ENCODE measurements at places on chromosomes 2 and 18.

DNA sequence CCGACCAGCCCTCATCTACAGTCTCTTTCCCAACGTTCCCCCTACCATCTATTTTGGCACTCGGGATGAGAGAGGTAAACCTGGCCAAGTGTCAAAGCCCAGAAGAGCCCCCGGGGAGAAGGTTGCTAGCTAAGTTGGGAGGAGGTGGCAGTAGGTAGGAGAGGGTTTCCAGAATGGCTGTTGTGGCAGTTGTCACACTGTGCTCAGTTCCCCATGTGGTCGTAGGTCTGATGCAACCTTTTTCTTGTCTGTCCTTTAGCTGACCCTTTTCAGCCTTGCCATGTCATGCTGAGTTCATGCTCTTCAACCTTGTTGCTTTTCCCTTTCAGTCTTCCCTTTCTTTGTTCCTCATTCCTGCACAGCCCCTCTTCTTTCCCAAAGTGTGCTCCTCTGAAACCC lies 34.5 kb downstream of the TTLL4 start:
- no peak for DNase-seq

DNA sequence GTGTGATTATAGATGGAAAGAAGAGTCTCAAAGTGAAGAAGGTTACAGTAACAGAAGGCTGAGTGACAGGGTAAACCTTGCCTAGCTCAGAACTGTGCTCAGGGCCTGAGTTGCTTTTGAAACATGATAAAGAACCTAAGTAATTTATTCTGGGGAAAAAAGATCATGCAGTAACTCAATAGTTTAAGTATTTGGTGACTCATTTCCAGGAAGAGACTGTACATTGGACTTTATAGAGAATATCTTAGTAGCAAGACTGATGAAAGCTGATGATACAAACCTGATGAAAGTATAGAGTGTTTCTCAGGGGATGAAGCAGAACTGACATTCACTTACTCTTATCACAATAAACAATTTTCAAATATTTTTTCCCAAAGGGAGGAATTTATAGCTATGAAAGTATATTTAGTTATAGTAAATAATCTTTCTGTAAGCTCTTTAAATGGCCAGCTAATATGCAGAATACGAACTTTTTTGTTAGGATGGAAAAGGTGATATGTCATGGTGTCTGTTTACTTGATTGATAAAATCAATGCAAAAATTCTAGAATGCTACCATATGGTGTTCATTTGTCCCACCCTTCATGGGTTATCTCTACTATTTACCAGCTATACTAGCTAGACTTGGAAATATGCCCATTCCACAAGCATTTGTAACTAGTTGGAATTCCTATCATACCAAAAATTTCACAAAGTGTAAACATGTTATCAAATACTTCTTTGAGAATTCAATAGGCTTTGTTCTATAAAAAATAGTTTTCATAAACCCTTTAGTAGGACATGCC lies 1265.5 kb upstream of the ACVR2A start:
- no peak for DNase-seq

- no peak for DNase-seq
Observed at GRCh38 chr2:212532087-212532486, 6.5 kb downstream of the ERBB4 start.

DNA sequence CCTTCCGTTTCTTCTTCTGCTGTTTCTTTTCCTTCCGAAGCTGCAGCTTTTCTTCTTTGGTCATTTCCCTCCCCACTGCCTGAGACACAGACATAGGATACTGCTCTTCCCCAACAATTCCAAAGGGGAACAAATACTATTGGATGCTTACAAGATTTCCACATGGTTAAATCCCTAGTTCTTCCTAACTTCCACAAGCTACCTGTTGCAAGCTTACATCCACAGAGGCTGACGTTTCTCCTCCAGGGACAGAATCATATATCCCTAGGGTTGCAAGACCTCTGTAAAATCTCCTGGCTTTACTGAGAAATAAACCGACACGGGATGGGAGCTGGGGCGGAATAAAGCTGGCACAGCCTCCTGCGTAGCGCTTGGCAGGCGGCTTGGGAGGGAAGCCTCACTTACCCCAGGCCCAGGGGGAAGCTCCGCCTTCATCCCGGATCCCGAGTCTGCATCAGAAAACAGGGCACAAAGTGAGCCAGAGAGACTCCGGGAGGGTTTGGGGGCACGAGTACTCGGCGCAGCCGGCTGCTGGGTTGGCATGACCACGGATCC lies 590 bp downstream of the EIF2B4 start:
- DNase-seq, result no peak

- DNase-seq, result no peak
Observed at GRCh38 chr2:2291500-2292260, 39.4 kb downstream of the MYT1L start.

GRCh38 chr2:47422560-47422959 lies 19.6 kb downstream of the MSH2 start:
- no peak for DNase-seq

- no peak for DNase-seq
Observed at GRCh38 chr2:181616715-181617114, 40.2 kb downstream of the CERKL start.

- no peak for DNase-seq
Observed at GRCh38 chr2:225740086-225740485, 340.6 kb downstream of the NYAP2 start.

- no peak for DNase-seq
Observed at GRCh38 chr2:177754492-177754873, 318.1 kb downstream of the PDE11A start.

DNA sequence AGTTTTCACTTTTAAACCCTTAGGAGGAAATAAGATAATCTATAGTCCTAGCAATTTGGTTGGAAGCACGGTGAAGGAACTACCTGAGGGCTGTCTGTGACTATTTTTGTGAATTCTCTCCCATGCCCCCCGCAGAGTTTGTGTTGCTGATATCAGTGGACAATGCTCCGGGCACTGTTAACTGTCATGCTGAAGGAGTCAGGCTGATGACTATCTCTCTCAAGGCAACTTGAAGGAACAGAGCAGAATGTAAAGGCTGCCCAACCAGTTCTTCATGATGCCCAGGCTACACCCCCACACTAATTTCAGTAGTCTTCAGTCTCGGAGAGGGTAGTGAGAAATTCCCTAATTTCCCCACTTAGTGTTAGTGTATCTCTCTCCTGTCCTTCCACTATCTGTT lies 21.6 kb upstream of the RAB6C start:
- DNase-seq, result no peak

GRCh38 chr2:109501461-109501860 lies 112.3 kb downstream of the SEPTIN10 start:
- no peak for DNase-seq

DNA sequence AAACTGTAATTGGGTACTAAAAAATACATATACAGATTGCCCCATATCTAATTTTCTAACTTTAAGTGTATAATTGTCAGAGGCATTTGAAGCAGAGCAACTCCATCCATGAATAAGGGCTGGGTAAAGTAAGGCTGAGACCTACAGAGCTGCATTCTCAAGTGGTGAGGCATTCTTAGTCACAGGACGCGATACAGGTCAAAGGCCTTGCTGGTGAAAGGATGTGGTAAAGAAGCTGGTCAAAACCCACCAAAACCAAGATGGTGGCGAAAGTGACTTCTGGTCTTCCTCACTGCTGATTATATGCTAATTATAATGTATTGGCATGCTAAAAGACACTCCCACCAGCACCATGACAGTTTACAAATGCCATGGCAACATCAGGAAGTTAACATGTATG lies 50.0 kb downstream of the SLC8A1 start:
- no peak for DNase-seq

GRCh38 chr2:26979741-26980140 lies 9.3 kb downstream of the MAPRE3 start:
- DNase-seq, result peak; percentile 27

DNA sequence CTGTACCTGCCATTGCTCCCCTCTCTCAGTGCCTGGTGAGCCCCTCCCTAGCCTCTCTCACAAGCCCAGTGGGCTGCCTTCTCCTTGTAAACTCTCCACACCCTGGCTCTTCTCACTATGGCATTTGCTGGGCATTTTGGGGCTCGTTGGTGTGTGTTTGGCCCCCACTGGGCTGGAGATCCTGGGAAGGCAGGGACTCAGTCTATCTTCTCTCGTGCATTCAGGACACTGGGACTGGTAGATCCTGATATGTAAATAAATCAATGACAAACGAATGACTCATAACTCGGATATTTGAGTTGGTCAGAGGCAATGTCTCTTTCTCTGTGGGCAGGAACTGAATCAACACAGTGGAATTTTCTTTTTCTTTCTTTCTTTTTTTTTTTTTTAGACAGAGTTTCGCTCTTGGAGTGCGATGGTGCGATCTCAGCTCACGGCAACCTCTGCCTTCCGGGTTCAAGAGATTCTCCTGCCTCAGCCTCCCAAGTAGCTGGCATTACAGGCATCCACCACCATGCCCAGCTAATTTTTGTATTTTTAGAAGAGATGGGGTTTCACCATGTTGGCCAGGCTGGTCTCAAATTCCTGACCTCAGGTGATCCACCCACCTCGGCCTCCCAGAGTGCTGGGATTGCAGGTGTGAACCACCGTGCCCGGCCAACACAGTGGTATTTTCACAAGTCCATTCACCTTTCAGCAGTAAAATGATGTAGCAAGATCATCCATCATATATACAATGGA lies 144.6 kb upstream of the SPRED2 start:
- DNase-seq, result peak; percentile 15

- DNase-seq, result no peak
Observed at GRCh38 chr2:26617588-26618083, 23.5 kb downstream of the CIB4 start.

DNA sequence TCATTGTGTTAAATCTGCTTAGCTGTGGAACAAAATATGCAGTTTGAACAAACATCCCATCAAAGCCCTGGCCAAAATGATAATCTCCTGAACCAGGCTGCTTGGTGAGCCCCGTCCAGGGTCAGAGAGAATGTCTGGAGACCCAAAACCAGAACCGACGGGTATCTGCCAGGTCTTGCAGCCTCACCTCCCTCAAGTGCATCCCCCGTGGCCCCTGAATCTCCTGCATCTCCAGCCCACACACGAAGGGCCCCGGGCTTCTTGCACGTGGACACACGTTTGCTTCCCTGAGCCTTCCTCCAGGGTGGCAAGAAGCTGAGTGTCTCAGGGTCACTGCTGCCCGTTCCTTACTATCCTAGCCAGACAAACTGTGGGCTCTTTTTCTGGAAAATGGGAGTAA lies 50.5 kb upstream of the PXDN start:
- no peak for DNase-seq

DNA sequence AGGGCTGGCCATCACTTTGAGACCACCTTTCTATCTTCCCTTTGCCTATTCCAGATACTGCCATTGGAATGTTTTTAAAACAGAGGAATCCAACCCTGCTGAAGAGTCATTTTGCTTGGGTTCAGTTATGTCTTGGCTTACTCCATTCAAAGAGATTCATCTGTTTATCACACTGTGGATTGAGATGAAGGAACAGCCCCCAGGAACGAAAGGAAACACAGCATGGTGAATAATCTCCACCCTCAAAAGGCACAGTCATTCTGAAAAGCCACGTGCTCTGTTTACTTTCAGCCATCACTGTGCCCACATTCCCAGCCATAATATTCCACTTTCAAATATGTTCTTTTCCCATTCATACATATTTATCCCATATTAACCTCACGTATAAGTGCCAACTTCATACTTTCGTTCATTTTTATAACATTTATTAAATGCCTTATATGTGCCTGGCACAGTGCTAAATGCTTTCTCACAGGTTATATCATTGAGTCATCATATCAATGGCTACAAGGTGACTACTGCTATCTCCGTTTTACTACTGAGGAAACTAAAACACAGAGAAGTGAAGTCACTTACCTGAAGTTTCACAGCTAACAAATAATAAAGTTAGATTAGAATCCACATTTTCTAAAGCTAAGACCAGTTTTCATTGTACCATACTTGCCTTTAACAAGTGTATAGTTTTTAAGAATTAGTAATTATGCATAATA lies 143.6 kb downstream of the OSR1 start:
- DNase-seq, result no peak

- no peak for DNase-seq
Observed at GRCh38 chr2:228731517-228731916, 539.6 kb downstream of the PID1 start.
